ENCODE measurements at places on chromosomes 3 and 15. TPM values are rescaled to one million over a fixed set of nuclear protein-coding genes. Genes with fewer than 3 reads are reported as not detected.

- no peak overlapping the region for H3K4me3 ChIP-seq
- H3K27me3 ChIP-seq: no peaks in the 10 kb centered on the region
- no peak for DNase-seq
- H3K4me1 ChIP-seq: peaks cover 4% of the 10 kb centered on the region
Observed at GRCh38 chr3:48119505-48120193, 68.6 kb downstream of the CDC25A start.

- peaks cover 13% of the 10 kb centered on the region for H3K36me3 ChIP-seq
- DNase-seq: no peak
- no peak overlapping the region for H3K4me3 ChIP-seq
- peak overlapping the region; percentile 91 for H3K27ac ChIP-seq
- H3K27me3 ChIP-seq: no peaks in the 10 kb centered on the region
Observed at GRCh38 chr3:172138792-172139507, 99.6 kb downstream of the FNDC3B start.

DNA sequence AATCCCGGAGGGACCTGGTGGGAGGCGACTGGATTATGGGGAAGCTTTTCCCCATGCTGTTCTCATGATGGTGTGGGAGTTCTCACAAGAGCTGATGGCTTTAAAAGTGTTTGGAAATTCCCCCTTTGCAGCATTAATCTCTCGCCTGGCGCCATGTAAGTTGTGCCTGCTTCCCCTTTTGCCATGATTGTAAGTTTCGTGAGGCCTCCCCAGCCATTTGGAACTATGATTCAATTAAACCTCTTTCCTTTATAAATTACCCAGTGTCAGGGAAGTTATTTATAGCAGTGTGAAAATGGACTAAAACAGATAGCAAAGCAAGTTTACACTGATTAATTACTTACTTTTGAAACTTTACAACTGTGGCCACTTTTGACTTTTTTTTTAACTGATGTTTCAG lies 10.6 kb upstream of the U2SURP start:
- no peak overlapping the region for H3K4me3 ChIP-seq
- H3K27me3 ChIP-seq: peaks cover 16% of the 10 kb centered on the region
- no peak overlapping the region for H3K27ac ChIP-seq

DNA sequence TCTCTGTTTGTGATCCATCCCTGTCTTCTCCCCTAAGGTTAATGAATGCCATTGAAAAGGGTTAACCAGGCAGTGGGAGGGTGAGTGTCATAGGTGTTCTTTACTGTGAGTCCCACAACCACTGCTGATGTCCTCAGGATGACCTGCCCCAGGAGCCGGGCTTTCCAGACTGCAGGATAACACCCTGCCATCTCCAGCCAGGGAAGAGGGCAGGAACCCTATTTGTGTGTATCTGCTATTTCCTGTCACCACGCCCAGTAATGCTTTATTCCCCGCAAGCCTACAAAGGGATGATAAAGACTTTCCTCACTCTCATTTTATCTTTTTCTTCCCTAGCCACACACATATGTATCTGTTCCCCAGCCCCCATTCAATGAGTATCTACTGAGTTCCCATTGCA lies 15.6 kb upstream of the CTXND1 start:
- peaks cover 3% of the 10 kb centered on the region for H3K4me1 ChIP-seq
- DNase-seq: no peak
- H3K27me3 ChIP-seq: no peaks in the 10 kb centered on the region

- DNase-seq: no peak
- H3K36me3 ChIP-seq: no peaks in the 10 kb centered on the region
- no peak overlapping the region for H3K27ac ChIP-seq
- no peak overlapping the region for H3K4me3 ChIP-seq
- H3K4me1 ChIP-seq: no peaks in the 10 kb centered on the region
Observed at GRCh38 chr3:175381685-175382084, 522.6 kb downstream of the NAALADL2 start.

RAB27A gene
- total RNA-seq: 72.3 TPM

DNA sequence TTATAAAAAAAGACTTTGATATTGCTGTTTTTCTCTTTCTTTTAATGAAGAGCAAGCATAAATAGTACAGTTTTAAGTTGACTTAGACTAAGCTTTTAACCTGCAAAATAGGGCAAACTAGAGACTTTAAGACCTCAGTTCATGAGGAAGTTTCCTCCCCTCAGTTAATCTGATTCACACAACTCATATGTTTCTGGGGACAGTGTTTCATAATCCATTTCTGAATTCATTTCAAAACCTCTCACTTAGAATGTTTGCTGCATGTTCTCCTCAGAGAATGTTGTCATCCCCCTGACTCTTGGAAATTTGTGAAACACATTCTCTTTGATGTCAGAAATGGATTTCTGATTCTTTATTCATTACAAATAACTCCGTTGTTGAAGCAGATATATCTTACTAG lies 79.3 kb upstream of the SKOR1 start:
- DNase-seq: no peak
- H3K27me3 ChIP-seq: no peaks in the 10 kb centered on the region
- peak overlapping the region; percentile 48 for H3K27ac ChIP-seq
- H3K36me3 ChIP-seq: peaks cover 10% of the 10 kb centered on the region
- peaks cover 37% of the 10 kb centered on the region for H3K4me1 ChIP-seq

- no peaks in the 10 kb centered on the region for H3K27me3 ChIP-seq
- no peak for DNase-seq
- H3K4me3 ChIP-seq: no peak overlapping the region
- H3K27ac ChIP-seq: peak overlapping the region; percentile 58
- peaks cover 46% of the 10 kb centered on the region for H3K4me1 ChIP-seq
Observed at GRCh38 chr3:58020783-58021071, 12.5 kb downstream of the FLNB start.

DNA sequence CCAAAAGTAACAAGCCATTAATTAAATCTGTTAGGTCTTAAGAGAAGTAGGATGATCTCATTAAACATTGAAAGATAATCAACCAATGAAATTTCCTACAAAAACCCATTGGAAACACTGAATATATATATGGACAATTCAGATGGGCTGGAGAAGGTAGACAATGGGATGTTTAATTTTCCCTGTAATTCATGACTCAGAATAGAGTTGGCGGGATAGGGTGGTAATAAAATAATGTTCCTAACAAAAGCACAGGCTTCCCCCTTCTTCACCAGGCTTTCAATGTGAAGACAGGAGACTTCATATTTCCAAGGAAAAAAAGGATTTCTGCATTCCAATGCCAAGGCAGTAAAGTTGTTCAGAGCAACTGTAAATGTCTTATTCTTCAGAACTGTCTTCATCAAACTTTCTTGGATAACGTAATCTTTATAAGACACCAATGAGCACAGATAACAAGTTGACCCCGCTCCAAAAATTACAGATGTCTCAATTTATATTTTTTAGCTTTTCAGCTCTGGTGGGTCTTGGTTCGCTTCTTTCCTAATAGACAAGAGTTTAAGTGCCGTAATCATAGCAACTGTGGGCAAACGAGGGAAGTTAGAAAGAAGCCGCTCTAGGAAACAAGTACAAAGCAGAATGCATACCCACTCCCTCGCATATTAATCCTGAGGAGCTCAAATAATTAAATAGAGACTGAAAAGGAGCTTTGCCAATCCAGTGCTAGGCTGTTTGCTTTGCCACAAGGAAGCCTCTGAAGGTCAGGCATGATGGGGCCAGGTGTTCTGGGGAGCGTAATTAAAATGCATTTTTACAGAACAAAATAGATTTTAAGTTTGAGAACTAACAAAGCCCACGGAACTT lies 377.0 kb downstream of the FOXP1 start:
- H3K4me3 ChIP-seq: no peak overlapping the region
- DNase-seq: no peak
- peaks cover 52% of the 10 kb centered on the region for H3K4me1 ChIP-seq
- H3K27me3 ChIP-seq: no peaks in the 10 kb centered on the region
- peaks cover 10% of the 10 kb centered on the region for H3K36me3 ChIP-seq

DNA sequence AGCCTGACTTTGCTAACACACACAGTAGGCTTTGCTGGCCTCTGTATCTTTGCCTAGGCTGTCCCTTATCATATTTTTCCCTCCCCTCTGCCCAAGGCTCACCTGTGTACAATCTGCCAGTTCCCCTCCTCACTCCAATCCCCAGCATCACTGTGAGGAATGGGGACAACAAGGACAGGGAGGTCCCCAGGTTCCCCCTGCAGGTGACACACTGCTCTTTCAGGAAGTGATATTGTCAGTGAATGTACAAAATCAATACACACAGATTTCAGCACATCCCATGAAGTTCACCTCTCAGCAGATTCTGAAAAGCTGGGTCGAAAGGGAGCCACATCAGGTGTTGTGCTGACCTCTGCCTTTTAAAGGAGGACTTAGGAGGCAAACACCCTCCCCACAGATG lies 177.5 kb downstream of the RAB11A start:
- H3K4me3 ChIP-seq: no peak overlapping the region
- peaks cover 2% of the 10 kb centered on the region for H3K27me3 ChIP-seq
- H3K27ac ChIP-seq: no peak overlapping the region
- H3K4me1 ChIP-seq: no peaks in the 10 kb centered on the region

REC114 gene
- total RNA-seq: not detected

- no peaks in the 10 kb centered on the region for H3K27me3 ChIP-seq
- peaks cover 9% of the 10 kb centered on the region for H3K36me3 ChIP-seq
- no peak for DNase-seq
- H3K4me3 ChIP-seq: no peak overlapping the region
- H3K4me1 ChIP-seq: peaks cover 5% of the 10 kb centered on the region
Observed at GRCh38 chr15:42282344-42282743, 9.1 kb upstream of the TMEM87A start.

LRRIQ4 gene
- 0.16 TPM for total RNA-seq
